ENCODE measurements at places on chromosomes 7 and 10. TPM values are rescaled to one million over a fixed set of nuclear protein-coding genes. Genes with fewer than 3 reads are reported as not detected.

- DNase-seq: peak; percentile 66
Observed at GRCh38 chr10:129465796-129466702, 992 bp upstream of the MGMT start.

GRCh38 chr7:959271-959670 lies 4.8 kb upstream of the ADAP1 start:
- DNase-seq: no peak

ITPRID1 gene
- total RNA-seq: not detected

TMEM178B gene
- total RNA-seq: 1.3 TPM

SYT15B gene
- 4.2 TPM for total RNA-seq

DNA sequence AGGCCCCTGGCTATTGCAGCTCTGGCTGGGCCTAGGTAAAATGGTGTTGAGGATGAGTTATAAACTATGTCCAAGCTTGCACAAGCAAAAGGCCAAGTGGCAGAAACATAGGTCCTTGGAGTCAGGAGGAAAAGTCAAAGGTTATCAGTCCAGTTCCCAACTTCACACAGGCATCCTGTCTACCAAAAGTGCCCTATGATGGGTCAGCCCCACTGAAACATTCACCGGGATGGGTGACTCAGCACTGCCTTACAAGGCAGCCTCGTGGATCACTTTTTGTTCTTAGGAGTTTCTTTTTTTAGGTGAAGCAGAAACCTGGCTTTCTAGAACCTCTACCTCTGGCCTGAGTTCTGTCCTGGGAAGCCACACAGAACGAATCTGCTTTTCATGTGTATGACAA lies 158.8 kb upstream of the LYZL2 start:
- no peak for DNase-seq

TMEM196 gene
- total RNA-seq: not detected

DNA sequence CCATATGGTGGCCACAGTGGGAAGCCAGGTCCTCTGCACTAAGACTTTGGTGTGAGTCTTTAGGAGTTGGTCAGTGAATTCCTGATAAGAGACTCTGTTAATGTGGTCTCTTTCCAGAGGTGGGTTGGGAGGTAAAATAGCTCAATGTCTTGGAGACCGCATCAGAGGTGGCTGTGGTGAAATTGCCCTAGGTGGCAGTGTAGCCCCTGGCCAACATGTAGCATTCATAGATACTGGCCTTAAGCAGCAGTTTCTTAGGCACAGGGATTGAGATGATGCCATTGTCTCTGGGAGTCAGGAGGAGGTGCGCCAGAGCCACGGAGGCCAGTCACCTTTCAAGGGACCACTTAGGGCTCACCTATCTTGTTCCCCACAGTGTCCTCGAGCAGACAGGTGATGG lies 202.8 kb downstream of the CREB5 start:
- no peak for DNase-seq

All from esophagus muscularis mucosa (tissue), 4 donors.